T-helper 2 cell treated with Interferon-gamma antibody and Interleukin-4, amounts not matched to agents 5 μg/mL and 100 μg/mL, for 36 hours (primary cell): ENCODE measurements at places on chromosomes 1 and 21.

GRCh38 chr1:44602634-44603628, 71.3 kb downstream of the TMEM53 start:
- no peak overlapping the region for H3K4me3 ChIP-seq
- H3K27ac ChIP-seq = no peak overlapping the region
- H3K4me1 ChIP-seq = no peaks in the 10 kb centered on the region
- no peaks in the 10 kb centered on the region for H3K36me3 ChIP-seq

GRCh38 chr21:14686466-14687267, 140.6 kb upstream of the SAMSN1 start:
- DNase-seq = no peak
- no peaks in the 10 kb centered on the region for H3K27me3 ChIP-seq

GRCh38 chr1:174036798-174037197, 14.6 kb upstream of the RC3H1 start:
- DNase-seq = no peak
- no peak overlapping the region for H3K4me3 ChIP-seq
- peaks cover 13% of the 10 kb centered on the region for H3K27me3 ChIP-seq
- H3K4me1 ChIP-seq = no peaks in the 10 kb centered on the region

DNA sequence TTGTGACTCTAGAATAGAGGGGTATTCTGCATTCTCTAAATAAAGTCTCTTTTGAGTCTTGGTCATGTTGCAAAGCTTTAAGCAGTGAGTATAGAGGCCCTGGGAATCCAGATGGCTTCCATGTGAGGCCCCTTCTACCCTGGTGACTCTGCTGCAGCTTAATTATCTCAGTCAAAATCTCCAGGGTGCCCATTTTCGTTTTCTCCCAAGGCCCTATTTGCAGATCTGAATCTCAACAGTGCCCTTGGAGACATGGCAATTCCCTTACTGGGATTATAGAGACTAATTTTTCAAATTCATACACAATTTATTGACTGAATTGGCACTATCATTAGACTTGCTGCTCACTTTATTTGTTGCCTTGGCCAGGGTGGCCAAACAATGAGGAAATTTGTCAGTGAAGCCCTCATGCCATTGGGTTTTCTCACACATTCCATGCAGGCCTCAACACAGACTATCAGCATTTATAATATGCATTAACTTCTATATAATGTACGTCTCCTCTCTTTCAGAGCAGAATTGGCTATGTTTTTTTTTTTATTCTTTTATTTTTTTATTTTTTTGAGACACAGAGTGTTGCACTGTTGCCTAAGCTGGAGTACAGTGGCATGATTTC, 35.1 kb downstream of the PROX1 start:
- DNase-seq = no peak
- H3K4me1 ChIP-seq = no peaks in the 10 kb centered on the region
- no peaks in the 10 kb centered on the region for H3K36me3 ChIP-seq
- no peak overlapping the region for H3K4me3 ChIP-seq
- H3K27me3 ChIP-seq = peaks cover 9% of the 10 kb centered on the region

- no peaks in the 10 kb centered on the region for H3K36me3 ChIP-seq
- no peak overlapping the region for H3K4me3 ChIP-seq
These were observed 263.7 kb downstream of the PTPRU start for GRCh38 chr1:29500041-29500440.

GRCh38 chr1:62876535-62876934, 92.6 kb downstream of the ATG4C start:
- H3K4me3 ChIP-seq = no peak overlapping the region
- peaks cover 21% of the 10 kb centered on the region for H3K27me3 ChIP-seq
- no peaks in the 10 kb centered on the region for H3K36me3 ChIP-seq
- no peak for DNase-seq
- no peak overlapping the region for H3K27ac ChIP-seq

DNA sequence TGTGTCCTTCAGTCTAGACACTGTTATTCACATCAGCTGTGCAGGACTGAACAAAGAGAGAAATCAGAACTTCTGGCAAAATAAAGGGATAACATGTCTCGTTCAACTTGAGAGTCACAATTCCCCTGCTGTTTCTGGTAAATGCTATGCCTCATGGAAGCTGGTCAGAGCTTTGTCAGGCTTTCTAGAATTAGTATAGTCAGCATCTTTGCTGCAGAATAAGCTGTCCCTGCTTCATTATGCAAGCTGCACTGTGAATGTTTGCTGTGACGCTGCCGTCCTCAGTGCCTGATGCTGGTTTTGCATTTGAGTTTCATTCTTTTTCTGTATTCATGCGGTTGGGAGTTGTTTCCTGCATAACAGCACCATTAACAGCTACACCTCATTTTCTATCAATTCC, 96.4 kb upstream of the KCNJ6 start:
- no peaks in the 10 kb centered on the region for H3K27me3 ChIP-seq
- H3K27ac ChIP-seq = no peak overlapping the region
- DNase-seq = no peak
- no peaks in the 10 kb centered on the region for H3K36me3 ChIP-seq

- H3K4me3 ChIP-seq = no peak overlapping the region
- no peaks in the 10 kb centered on the region for H3K36me3 ChIP-seq
- no peak overlapping the region for H3K27ac ChIP-seq
- H3K4me1 ChIP-seq = no peaks in the 10 kb centered on the region
These were observed 251.3 kb upstream of the FMN2 start for GRCh38 chr1:239840336-239840735.

DNA sequence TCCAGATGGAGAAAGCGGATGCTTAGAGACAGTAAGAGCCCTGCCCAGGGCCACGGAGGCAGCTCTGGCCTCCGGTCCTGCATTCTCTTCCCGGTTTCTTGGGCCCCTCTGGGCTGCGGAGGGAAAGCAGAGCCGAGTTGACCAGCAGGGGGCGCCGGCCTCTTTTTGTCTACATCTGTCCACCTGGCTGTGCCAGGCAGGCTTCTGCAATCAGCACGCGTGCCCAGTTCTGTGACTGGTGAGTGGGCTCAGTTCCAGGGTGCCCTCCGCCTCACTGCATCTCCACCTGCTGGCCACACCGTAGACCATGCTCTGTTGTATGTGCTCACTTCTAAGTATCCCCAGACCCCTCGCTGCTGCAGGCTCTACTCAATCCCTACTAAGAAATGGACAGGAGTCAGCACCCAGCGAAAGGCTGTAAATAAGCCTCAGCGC, 6.7 kb upstream of the HUNK start:
- no peak overlapping the region for H3K27ac ChIP-seq
- DNase-seq = peak; percentile 54
- H3K27me3 ChIP-seq = peaks cover 17% of the 10 kb centered on the region
- H3K4me1 ChIP-seq = no peaks in the 10 kb centered on the region
- no peak overlapping the region for H3K4me3 ChIP-seq
- H3K36me3 ChIP-seq = no peaks in the 10 kb centered on the region

- no peaks in the 10 kb centered on the region for H3K4me1 ChIP-seq
- H3K27ac ChIP-seq = no peak overlapping the region
- H3K27me3 ChIP-seq = no peaks in the 10 kb centered on the region
- H3K4me3 ChIP-seq = no peak overlapping the region
These were observed 18.6 kb upstream of the NTNG1 start for GRCh38 chr1:107122225-107122624.

DNA sequence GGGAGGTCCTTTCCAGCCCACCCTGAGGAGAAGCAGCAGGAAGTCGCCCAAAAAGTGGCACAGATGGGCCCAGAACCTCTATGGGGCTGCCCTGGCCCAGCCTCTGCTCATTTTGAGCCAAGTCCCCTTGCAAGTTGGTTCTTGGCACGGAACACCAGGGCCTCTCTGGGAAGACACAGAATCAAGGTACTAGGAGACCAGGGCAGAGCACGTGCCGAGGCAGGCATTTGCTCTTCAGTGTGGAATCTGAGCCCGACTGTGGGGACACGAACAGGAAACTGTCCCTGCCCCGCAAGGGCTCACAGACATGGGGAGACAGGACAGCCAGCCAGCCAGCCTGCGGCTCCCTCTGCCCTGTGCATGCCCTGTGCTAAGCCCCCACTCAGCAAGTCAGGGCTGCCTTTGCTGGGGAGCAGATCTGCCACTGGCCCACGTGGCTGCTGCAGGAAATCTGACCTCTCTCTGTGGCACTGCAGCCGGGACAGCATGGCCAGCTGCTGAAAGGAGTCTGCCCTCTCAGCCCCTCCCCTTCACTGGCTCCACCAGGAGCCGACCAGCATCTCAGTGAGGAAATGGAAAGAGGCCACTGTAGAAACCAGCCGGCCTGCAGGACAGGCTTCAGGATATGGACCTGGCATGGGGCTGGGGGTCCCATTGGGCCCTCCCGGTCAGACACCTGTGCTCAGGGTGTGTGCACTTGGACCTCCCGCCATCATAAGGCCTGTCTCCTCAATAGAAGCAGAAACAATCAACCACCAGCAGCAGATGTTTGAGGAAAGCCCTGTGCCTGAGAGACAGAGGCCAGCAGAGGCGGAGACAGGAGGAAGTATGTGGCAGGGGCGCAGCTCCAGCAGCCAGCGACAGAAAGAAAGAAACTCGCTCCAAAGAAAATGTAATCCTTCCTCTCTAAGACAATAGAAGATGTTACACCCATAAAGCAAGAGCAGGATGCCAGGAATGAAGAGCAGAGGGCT, 3.7 kb downstream of the ARHGEF16 start:
- H3K27me3 ChIP-seq = peaks cover 8% of the 10 kb centered on the region
- no peak overlapping the region for H3K4me3 ChIP-seq

DNA sequence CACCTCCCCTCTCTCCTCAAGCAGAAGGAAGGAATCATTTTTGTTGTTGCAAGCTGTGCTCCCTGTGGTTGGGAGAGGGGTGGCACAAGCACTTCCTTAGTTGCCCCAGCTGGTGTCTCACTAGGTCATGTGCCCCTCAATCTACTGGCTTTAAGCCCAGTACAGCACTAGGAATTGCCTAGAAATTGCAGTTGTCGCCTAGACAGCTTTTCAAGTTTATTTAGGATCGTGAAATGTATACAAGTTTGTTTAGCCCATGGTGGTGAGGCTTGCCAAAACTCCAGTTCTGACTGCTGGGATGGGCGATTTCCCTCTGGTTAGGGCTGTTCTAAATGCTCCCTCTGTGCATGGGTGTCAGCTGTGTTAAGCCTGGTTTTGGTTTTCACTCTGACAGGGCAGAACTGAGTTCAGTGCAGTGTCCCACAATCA, 126.8 kb upstream of the ZNF644 start:
- no peak overlapping the region for H3K27ac ChIP-seq
- peaks cover 10% of the 10 kb centered on the region for H3K27me3 ChIP-seq
- H3K4me1 ChIP-seq = no peaks in the 10 kb centered on the region
- DNase-seq = no peak
- no peak overlapping the region for H3K4me3 ChIP-seq

DNA sequence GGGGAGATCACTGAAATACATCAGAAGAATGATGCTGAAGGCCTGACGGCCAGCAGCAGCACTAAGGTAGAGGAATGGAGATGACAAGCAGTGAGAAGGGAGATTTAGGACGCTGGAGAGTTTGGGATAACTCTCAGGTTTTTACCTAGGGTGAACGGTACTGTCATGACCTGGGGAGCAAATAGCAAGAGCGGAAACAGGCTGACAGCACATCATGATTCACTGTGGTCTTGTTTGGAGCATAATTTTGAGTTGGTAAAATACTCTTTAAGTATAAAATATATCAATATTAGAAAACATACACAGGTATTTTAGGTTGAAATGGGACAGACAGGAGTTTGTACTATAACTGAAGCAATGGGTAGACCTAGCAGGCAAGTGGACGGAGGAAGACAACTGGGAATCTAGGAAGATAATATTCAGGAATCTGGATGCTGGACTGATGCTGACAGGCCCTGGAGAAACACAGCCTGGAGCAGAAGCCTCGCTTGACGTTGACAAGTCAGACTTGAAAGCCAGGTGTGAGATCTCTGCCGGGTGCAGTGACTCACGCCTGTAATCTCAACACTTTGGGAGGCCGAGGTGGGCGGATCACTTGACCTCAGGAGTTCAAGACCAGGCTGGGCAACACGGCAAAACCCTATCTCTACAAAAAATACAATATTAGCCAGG, 33.3 kb downstream of the ALG14 start:
- no peaks in the 10 kb centered on the region for H3K4me1 ChIP-seq
- no peaks in the 10 kb centered on the region for H3K27me3 ChIP-seq
- H3K4me3 ChIP-seq = no peak overlapping the region
- H3K36me3 ChIP-seq = no peaks in the 10 kb centered on the region
- DNase-seq = no peak

DNA sequence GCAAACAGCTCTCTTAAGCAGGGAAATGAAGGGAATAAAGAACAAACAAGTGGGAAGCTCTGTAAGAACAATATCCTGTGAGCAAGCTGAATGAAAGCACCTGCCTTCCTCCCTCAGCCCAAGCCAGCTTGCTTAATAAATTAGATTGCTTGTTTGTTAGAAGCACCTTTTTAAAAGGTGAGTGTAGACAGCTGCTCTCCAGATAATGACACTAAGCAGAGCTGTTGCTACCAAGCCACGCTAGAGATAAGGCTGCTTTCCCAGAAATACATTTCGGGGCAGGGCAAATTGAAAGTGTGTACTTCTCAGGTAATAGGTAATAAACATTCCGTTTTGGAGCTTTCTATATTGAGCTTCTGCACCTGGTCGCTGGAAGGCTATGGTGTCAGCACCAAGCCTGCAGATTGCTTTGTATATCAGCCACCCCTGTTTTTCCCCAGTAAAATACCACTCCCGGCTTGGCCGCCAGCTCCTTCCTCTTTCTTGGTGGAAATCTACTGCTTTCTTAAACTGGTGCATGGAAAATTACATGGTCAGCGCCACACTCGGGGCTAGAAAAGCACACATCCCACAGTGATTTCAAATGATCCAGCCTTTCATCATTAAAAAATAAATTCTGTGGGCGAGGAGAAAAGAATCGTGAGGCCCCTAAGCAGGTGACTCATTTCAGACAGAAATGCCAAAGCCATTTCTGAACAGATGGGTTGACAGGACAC, 151.3 kb downstream of the ETS2 start:
- peak overlapping the region; percentile 48 for H3K4me3 ChIP-seq
- H3K36me3 ChIP-seq = peaks cover 23% of the 10 kb centered on the region
- no peak for DNase-seq
- peaks cover 57% of the 10 kb centered on the region for H3K4me1 ChIP-seq
